ENCODE measurements at places on chromosomes 1 and 21.

- no peak for DNase-seq
These were observed 93.9 kb downstream of the ADAMTS1 start for GRCh38 chr21:26751305-26751704.

GRCh38 chr1:150973836-150974579 is 627 bp downstream of the CERS2 start:
- peak; percentile 59 for DNase-seq

DNA sequence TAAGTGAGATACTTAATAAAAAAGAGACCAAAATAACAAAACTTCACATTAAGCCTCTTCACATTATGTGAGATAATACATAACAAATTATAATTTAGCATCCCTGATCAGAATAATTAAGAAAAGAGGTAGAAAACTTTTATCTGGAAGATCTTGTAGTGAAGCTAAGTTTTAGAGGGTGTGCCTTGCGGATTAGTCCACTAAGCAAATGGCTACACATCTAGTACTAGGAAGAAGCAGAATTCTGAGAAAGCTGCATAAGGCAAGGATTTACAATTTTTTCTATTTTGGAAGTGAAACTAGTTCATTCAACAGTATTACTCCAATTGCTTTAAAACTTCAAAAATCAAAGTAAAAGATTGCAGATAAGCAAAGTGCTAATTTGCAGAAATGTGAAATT is 3.5 kb downstream of the YOD1 start:
- no peak for DNase-seq

GRCh38 chr1:30425046-30425445 is 298.3 kb downstream of the MATN1 start:
- no peak for DNase-seq

GRCh38 chr1:32372149-32372756 is 9.9 kb downstream of the TSSK3 start:
- DNase-seq = peak; percentile 77

DNA sequence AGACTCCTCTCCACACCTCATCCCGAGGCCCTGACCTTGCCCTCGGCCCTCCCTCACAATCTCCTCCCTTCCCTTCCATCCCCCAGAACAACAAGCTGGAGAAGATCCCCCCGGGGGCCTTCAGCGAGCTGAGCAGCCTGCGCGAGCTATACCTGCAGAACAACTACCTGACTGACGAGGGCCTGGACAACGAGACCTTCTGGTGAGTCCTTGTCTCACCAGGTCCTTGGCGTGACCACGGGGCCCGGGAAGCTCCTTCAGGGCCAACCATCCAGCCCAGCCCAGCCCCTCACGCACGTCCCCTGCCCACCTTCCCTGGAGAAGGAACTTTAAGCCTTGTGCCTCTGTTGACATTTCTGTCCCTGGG is 15.6 kb downstream of the PODN start:
- DNase-seq = no peak

GRCh38 chr21:32083197-32083596 is 195.7 kb downstream of the MIS18A start:
- no peak for DNase-seq

- DNase-seq = no peak
These were observed 12.2 kb upstream of the RIPK4 start for GRCh38 chr21:41778930-41779600.

DNA sequence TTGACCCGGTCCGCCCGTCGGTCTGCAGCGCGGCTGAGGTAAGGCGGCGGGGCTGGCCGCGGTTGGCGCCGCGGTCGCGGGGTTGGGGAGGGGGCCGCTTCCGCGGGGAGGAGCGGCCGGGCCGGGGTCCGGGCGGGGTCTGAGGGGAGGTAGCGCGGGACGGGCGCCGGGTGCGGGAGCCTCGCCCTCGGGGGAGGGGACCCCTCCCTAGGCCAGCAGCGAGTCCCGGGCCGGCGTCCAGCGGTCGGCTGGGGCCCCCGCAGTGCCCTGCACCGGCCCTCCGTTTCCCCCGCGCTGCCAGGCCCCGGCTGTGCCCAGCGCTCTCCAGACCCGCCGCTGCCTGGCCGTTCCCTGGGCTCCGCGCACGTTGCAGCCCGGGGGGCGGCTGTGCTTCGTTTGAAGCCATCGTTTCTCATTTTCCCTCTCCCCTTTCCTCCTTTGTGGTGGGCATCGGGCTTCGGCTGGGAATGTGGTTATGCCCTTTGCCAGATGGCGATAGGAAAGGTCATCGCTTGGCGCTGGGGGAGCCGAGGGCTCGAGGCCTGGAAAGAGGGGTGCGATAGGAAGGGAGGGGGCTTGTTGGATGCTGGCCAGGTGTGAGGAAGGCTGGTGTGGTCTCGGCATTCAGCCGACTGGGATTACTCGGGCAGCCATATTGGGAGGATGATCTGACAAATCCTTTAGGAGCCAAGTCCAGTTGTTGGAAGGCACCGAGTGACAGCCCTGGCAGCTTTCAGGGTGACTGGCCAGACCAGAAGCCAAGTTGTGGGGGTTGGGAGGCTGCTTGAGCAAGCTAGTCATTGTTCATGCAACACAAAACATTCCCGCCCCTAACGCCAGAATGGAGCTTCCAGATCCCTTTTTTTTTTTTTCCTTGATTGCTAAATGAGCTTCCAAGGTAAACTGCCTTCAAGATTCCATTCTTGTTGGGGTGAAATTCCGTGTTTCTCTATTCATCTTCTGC is 753 bp downstream of the KIF1B start:
- peak; percentile 17 for DNase-seq

DNA sequence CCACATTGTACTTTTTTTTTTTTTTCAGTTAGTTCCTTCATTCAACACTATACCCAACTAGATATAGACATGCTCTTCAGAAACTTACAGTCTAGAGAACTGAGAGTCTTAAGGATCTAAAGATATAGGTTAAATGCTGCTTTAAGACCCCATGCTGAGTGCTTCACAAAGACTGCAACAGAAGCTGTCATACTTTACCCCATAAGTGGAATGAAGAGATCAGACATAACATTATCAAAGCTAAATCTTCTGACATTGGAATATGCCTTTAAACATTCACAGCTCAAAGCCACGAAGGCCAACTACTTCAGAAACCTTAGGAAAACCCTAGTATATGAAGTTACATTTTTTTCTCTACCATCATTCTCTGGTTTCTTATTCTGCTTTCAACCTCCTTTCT is 666.4 kb downstream of the KCNT2 start:
- DNase-seq = no peak

DNA sequence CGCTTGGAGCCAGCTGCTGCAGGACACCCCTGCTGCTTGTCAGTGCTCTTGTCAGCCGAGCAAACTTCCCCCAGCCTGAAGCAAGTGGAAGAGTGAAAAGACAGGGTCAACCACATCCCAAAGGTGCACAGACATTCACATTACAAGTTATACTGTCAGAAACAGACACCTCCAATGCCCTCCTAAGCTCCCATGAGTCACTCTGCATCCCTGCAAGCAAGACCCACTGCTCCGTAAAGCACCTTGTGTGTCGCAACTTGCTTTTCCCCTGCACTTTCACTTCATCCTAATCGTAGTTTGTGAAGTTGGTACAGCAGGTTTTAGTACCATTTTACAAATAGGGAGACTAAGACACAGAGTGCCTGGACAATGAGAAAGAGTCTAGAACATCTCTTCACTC is 51.1 kb downstream of the KCNH1 start:
- DNase-seq = no peak
